ENCODE measurements at places on chromosomes 16 and 17. TPM values are rescaled to one million over a fixed set of nuclear protein-coding genes. Genes with fewer than 3 reads are reported as not detected.

SLC6A2 gene
- 0.30 TPM for total RNA-seq

ZNF597 gene
- total RNA-seq, result 1.8 TPM

NLRC3 gene
- 0.45 TPM for total RNA-seq

GOSR1 gene
- 47.0 TPM for total RNA-seq

SLC5A11 gene
- 0.32 TPM for total RNA-seq

KRTAP1-1 gene
- not detected for total RNA-seq

ST3GAL2 gene
- 28.4 TPM for total RNA-seq

KRTAP1-5 gene
- total RNA-seq, result not detected

MLYCD gene
- total RNA-seq, result 11.8 TPM

Data from ovary (tissue), 10 donors.